ENCODE measurements at places on chromosomes 1 and 21.

GRCh38 chr1:201317551-201317950 is 34.2 kb downstream of the PKP1 start:
- no peak for DNase-seq

DNA sequence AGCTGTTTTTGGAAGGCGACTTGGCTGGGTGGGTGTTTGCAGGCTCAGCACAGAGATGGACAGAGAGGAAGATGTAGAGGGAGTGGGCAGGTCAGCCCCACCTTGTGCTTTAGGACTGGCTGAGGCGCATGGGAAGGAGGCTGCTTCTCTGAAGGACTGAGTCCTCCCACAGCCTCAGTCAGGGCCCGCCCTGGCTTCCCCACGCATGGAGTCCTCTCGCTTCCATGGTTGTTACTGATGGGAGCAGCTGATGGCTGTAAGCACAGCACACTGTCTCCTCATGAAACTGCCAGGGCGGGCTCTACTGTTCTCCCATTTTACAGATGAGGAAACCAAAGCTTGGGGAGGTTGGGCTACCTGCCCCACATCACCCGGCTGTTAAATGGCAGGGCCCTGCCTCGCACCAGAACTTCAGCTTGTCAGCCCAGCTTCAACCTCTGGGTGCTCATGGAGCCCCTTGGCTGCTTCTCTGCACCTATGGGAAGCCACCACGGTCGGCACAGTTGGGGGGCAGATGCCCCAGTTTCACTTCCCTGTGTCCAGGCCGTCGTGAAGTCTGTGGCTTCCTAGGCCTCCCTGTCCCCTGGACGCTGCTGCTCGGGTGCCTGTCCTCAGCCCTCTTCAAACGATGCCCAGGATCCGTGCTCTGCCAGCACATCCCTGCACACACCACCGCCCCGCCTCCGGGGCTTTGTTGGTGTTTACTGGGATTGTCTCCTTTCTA is 2.4 kb downstream of the TMEM201 start:
- DNase-seq = no peak

DNA sequence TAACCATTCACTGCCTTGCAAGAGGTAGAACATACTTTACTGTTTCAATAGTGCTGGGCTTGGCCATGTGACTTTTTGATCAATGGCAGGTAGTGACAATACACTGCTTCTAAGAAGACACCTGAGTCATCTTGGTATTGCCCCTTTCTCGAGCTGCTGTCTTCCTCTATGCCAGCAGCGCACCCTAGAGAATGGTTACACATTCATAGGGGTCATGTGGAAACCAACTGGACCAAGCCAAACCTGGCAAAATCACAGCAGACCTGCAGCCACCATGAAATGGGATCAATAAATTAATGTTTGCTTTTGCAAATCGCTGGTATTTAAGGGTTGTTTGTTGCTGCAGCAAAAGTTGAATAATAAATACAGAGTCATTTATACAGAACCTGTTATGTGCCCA is 122.3 kb downstream of the GRIK1 start:
- no peak for DNase-seq

GRCh38 chr1:1544544-1544943 is 4.1 kb upstream of the TMEM240 start:
- no peak for DNase-seq

DNA sequence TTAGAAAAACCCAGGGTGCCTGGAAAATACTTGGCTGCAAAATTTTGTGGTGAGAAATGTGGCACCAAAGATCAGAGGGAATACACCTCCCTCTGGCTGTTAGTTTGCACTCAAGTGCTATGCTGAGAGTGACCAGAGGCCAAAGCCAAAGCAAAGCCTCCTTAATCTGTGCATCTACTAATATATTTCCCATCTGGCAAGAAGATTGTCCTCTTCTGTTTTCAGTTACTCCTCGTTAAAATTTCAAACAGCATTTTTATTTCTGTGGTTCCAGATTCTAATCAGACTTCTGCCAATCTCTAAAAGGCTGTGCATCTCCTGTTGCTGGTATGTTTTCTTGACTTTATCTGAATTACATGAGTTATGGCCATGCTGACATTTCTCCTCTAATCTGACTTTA is 327.4 kb downstream of the TBX15 start:
- no peak for DNase-seq

DNA sequence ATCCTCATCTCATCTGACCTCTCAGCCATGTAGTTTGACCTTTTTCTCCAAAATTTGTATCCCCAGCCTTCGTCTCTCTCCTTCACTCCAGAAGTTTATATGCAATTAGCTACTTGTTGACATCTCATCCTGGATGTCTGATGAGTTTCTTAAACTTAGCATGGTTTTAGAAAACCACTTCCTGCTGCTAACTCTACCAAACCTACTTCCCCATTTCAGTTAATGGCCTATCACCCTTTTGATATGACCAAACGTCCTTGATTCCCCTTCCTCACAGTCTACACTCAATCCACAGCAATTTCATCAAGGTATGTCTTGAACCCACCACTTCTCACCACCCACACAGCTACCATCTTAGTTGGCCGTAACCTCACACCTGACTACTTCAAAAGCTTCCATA is 121.9 kb downstream of the LRRC40 start:
- no peak for DNase-seq

GRCh38 chr1:88877382-88877825 is 14.0 kb downstream of the GTF2B start:
- peak; percentile 6 for DNase-seq

GRCh38 chr1:247407180-247407616 is 8.8 kb upstream of the NLRP3 start:
- no peak for DNase-seq

GRCh38 chr1:152035539-152036266 is 1.1 kb downstream of the S100A11 start:
- no peak for DNase-seq

GRCh38 chr1:199170711-199171110 is 531.9 kb downstream of the PTPRC start:
- DNase-seq = no peak

DNA sequence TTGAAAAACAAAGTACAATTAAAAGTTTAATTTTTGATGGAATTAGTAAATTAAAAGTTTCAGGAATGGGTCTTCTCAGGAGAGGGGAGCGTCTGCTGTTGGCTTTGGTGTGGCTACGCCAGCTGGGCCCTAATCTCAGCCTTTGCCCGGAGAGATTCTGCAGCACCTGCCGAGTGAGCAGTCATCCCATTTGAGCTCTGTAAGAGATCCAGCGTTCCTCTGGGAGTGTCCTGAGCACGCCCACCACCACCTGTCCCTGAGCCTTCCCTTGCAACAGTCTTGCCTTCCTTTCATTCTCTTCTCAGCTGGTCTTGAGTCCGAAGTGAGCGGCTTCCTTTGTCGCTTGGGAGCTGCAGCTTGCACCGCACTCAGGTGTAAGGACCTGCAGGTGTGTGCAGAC is 263.1 kb downstream of the CAMTA1 start:
- DNase-seq = no peak

- peak; percentile 18 for DNase-seq
These were observed 36.1 kb upstream of the GOLT1A start for GRCh38 chr1:204249736-204250427.

- no peak for DNase-seq
These were observed 8.4 kb upstream of the NBPF11 start for GRCh38 chr1:148160343-148161052.

- no peak for DNase-seq
These were observed 55.8 kb upstream of the SGIP1 start for GRCh38 chr1:66478116-66478515.

- DNase-seq = no peak
These were observed 25.9 kb downstream of the DYRK1A start for GRCh38 chr21:37392441-37392840.

DNA sequence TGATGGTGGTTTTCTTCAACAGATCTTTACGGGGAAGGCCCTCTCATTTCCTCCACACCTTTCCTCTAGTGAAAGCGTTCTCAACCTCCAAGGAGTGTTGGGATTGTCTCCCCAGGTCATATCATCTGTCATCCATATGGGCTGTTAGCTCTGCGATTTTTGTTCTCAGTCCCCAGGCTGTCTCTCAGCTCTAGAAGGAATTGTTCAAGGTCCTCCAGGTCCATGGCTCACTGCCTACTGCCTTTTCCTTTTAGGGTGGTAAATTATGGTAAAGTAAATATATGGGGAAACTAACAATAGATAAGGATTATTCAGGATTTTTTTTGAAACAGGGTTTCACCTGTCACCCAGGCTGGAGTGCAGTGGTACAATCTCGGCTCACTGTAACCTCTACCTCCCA is 37.6 kb downstream of the ELF3 start:
- DNase-seq = peak; percentile 43

DNA sequence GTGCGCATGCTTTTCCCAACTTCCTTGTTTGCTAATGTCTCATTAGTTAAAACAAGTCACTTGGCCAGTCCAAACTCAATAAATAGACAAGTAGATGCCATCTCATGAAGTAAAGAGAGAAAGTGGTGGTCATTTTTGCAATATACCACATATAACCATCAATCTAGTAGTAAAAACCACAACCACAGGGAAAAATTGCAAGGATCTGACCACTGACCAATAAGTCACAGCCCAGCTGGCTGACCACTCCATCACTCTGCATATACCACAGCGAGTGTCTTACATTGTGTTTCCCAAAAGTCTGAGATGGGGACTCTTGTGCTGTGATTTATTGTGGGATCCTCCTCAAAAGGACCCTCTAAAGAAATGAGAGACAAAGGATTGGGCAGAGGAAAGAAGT is 76.0 kb downstream of the FH start:
- DNase-seq = no peak

DNA sequence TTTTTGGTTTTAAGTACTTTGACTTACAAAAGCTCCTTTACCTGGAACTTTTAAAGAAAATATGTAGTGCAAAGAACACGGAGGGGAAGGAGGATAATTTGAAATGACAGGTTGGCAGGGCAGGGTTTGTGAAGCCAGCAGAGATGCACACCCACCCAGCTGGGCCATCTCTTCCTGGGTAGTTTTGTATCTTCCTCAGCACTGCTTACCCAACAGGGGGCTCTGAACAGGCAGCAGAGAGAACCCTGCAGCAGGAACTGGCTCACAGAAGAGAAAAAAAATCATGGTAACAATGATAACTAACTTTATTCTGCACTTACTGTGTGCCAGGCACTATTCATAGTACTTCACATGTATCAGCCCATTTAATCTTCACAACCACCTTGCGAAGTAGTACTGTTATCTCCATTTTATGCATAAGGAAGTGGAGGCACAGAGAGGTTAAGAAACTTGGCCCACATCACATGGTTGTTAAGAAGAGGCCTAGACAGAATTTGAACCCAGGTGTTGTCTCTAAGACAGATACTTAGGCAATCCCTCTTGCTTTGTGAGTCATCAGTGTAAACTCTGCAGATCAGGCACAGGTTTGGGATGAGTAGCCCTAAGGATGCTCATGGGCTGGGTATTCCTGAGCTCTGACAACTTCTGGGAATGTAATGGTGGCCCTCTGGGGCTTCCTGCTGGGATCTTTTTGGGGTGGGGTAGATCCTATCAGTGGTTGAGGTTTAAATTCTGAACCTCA is 60.8 kb downstream of the ELK4 start:
- DNase-seq = no peak

DNA sequence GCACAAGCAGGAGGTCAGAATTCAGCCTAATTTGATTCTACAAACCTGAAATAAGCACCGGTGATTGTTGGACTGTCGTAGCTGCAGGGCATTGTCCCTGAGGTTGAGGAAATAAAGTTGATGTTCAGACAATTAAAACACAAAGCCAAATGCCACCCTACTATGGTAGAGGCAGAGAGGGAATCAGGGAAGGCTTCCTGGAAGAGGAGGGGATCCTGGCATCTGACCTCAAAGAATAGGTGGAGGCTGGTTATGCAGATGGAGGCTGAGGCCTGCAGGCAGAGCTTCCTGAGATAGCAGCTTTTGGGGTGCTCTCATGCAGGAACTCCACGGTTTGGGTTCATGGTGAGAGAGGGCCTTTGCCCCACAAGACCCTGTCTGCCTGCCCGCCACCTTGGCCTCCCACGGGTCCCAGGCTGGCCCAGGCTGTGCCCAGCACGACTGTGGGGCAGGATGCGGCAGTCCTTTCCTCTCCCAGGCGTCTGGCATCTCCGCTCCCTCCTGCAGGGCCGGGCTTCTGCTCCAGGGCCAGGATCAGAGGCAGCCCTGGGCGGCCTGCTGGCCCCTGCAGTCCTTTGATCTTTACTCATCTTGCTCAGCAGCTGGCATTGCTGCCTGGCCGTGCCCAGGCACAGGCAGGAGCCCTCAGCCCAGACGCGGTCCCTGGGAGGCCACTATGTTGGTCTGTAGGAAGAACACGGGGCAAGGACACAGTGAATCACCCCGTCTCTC is 134.1 kb upstream of the VAMP3 start:
- no peak for DNase-seq

- no peak for DNase-seq
These were observed 126.8 kb upstream of the COL6A1 start for GRCh38 chr21:45854690-45855247.

DNA sequence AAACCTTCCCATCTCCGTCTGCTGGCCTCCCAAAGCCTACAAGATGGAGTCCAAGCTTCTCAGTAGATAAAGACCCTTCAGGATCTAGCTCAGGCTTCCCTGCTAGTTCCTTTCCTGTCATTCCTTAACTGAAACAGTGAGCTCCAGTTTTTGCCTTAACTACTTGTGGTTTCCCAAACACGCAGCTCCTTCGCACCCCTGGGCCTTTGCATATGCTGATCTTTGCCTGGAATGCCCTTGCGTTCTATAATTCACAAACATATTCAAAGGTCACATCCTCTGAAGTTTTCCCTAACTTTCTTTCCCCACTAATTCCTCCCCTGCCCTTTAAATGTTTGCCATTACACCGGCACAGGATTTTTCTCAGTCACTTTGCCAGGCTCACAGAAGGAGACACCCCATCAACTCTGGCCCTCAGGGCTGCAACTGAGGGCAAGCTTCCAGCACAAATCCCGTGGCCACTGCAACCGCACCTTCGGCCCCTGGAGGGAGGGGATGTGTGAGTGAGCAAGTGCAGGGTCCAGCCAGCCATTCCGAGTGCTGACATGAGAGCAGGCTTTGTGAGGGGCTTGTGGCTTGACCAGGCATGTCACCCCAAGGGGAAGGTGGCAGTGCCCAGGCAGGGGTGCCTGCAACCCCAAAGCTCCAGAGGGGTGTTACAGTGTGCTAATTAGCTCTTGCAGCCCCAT is 41.3 kb downstream of the RAB3B start:
- DNase-seq = no peak

- peak; percentile 16 for DNase-seq
These were observed 117.4 kb downstream of the AKT3 start for GRCh38 chr1:243732637-243733036.

DNA sequence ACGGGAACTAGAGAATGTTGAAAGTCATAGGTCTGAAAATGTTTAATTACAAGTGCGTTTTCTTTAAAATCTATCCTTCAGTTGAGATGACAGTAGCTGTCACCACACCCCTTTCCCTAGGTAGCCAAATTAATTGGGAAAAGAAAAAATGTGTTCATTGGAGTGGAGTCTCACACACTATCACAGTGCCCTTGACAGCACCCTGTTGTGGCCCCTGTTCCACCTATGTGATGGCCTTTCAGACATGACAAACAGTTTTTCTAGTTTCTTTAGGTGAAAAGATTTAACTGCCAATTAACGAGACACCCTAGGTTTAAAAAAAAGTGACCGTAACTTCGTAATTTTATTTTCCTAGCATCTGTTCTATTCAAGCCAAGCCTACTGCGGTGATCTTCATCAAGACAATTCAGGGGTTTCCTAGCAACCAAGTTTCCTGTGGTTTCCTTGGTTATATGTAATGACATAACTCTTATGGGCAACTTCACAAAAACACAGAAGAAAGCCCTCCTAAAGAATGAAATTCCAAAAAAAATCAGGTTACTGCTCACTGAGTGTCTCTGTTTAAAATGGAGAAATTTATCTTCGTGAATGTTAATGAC is 298.3 kb downstream of the PDE4B start:
- DNase-seq = no peak

All from NCI-H146 (cell line).